Anterior cingulate cortex (tissue), 58 donors: ENCODE measurements at places on chromosomes 6 and 20.

DNA sequence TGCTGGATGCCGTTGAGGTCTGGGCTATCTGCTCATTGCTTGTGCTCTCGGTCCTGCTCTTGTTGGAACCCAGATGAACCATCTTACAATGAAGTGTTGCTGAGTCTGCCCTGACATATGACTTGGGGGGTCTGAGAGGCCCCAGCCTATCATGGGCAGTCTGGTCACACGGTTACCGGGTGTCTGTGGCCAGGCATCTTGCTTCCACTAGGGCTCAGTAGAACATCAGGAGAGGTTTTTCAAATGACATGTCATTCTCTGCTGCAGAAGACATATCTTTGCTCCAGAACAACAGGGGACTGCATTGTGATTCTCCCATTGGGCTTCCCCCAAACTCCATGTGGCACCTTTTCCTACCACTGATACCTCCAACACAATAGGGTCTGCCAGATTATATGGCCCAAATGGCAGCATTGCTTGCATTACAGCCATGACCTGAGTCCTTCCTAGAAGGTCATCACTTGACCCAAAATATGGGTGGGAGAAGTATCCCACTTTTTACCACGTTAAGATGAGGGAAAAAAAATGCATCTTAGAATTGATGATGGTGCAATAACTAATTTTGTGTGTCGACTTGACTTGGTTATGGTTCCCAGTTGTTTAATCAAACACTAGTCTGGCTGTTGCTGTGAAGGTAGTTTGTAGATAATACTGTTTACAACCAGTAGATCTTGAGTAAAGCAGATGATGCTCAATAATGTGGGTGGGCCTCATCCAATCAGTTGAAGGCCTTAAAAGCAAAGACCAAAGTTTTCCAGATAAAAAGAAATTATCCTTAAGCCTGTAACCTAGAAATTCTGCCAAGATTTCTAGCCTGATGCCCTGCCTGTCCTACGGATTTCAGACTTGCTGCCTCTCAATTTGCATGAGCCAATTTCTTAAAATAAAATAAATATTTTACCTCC, 241.0 kb downstream of the QKI start:
- DNase-seq, result no peak

DNA sequence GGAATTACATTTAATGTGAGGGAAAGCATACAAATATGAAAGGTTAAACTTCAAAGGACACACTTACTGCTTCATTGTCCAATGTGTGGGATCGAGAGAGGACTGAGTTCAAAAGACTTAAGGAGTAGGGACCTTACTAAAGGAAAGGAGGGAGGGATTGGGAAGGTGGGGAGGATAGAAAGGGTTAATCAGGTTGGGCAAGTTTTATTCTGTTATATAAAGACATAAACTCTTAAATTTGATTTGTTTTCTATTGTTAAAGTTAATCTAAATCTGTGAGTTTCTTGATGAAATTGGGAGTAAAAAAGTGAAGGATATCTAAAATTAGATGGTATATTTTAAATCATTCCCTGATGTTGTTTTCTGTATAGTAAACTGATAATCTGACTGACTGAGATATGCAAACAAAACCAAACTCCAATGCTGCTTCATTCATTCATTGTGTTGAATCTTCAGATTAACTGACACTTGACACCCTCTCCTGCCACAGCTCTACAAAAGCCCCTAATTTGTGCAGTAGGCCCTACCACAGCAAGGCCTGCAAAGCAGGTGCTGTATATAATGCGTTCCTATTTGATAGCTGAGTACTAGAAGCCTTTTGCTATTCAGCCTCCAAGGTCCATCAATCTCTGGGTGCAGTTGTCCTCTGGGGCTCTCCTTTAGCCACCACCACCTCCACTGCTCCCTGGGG, 1.3 kb upstream of the UBE2J1 start:
- no peak for DNase-seq

- no peak for DNase-seq
These were observed 296.3 kb upstream of the JAG1 start for GRCh38 chr20:10970109-10970508.

DNA sequence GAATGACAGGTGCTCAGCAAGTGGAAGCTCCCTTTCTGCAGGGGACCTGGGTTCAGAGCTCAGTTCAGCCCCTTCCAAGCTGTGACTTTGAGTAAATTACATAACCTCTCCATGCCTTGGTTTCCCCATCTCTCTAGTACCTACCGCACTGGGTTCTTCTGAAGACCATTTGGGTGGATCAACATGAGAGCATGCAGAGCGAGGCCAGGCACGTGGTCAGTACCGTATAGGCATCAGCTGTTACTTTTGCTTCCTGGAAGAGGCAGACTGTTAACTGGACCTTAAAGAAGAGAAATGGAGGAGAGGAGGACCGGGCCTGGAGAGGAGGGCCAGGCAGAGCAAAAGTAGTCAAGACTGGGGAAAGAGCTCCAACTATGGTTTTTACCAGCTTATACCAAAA, 1.7 kb upstream of the MYLK2 start:
- DNase-seq, result no peak

DNA sequence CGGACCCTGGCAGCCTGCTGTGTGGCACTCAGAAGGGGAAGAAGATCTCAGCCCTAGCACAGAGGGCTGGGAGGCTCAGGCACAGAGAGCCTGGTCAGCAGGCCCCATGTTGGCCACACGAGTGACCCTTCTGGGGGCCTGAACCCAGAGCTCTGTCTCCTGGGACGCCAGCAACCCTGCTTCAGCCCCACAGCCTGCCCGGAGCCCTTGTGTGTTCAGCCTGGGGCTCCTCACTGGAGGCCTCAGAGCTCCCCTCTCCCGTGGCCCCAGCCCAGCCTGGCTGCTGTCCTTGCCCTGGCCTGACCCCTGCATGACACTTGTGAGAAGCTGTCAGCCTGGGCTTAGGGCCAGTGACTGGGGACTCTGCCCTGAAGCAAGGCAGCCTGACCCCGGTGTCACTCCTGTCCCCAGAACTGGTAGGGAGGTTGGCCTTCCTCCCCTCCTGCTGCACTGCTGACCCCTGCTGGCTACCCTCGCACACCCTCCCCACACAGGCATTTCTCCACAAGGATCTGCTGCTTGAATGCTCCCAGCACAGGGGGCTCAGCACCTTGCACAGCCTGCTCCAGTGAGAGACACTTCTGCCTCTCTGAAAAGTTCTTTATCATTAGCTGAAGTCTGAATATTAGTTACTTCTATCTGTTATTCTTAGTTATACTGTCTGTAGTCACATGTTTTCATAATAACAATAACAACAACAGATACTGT, 15.4 kb upstream of the IP6K3 start:
- DNase-seq, result peak; percentile 19

DNA sequence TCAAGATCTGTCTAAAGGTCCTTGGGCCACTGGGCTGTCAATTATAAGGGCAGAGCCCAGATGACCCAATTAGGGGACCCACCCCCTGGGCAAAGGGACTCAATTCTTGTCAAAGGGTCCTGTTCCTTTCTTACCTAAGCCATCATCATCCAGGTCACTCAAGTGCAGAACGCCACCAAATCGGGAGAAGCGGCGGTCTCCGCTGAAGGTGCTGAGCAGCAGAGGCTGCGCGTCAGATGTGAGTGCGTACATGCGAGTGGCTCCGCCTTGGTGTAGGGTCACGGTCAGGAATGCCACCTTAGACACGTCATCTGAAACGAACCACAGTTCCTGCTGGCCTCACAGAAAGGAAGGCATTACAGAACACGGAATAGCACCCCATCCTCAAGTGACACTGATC, 34.2 kb downstream of the MRS2 start:
- DNase-seq, result no peak
